ENCODE measurements at places on chromosomes 16 and 17. TPM values are rescaled to one million over a fixed set of nuclear protein-coding genes. Genes with fewer than 3 reads are reported as not detected.

DNA sequence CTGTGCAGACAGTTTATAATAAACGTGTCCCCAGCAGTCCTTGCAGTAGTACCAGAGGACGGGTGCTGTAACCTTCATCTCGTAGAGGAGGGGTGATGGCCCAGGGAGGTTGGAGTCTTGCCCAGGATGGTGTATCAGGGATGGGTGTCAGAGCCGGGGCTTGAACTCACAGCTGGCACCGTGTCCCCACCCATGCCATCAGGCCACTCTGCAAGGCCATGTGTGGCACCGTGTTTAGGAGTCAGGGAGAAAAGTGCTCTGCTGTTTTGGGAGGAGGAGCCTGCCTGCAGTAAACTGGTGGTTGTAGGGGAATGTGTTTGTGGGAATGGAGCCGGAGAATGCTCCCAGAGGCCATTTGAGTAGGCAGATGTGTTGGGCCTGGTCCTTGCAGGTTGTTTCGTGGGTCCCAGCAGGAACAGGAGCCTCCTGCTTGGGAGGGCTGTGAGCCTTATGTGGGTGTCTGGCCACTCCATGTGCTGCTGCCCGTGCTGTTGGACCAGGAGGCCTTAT, 1.7 kb downstream of the ADORA2B start:
- no peak for DNase-seq

- DNase-seq: no peak
Observed at GRCh38 chr17:68089881-68090280, 54.3 kb downstream of the KPNA2 start.

- DNase-seq: no peak
Observed at GRCh38 chr17:77273397-77274085, 132.8 kb downstream of the SEC14L1 start.

GRCh38 chr16:75621170-75621477, 2.0 kb downstream of the ADAT1 start:
- DNase-seq: no peak

DNA sequence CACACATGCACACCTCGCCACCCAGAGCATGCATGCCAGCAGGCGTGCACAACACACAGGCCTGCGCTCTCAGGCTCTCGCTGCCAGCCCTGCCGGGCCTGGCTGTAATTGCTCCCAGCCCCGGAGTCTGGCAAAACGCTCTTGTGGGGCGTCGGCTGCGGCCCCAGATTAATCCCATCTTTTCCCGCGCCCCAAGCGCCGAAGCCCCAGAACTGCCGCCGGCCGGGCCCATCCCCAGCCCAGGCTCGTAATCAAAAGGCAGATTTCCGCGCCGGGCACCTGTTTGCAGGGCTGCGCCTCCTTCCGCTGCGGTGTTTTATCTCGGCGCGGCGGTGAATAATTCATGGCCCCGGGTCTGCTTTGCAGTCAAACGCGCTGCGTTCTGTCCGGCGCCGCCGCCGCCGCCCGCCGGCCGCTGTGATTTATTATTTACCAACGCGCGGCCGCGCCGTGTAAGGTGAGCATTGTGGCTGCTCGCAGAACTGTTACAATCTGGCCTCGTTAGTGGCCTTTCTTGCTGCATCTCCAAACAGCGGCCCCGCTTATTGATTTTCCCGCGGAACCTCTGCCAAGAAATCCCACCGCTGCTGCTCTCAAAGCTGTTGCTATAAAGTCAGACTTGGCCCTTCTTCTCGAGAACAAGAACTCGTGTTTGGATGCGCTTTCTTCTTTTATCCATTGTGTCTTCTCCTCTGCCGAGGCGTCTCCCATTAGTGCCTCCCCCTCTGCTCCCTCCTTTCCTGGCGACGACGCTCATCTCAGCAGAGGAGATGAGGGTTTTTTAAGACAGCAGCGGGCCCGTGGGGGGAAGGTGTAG, 126.1 kb downstream of the IRX5 start:
- DNase-seq: no peak

GRCh38 chr16:30697264-30698138, 1.5 kb upstream of the SRCAP start:
- DNase-seq: no peak

DNA sequence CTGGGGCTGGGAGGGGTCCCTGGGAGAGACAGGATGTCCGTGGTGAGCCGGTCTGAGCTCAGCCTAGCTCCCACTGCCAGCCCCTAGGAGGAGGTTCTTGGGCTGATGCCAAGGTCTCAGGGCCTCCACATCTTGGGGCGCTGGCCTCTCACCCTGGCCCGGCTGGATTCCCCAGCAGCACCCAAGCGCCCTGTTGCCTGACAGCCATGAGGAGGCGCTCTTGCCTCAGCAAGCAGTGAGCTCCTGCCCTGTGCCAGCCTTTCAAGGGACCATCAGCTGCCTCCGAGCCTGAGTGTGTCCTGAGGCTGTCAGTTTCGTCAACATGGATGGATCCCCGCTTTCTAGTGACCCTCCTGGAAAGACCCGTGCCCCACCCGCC, 234.9 kb upstream of the CIBAR2 start:
- no peak for DNase-seq

DNA sequence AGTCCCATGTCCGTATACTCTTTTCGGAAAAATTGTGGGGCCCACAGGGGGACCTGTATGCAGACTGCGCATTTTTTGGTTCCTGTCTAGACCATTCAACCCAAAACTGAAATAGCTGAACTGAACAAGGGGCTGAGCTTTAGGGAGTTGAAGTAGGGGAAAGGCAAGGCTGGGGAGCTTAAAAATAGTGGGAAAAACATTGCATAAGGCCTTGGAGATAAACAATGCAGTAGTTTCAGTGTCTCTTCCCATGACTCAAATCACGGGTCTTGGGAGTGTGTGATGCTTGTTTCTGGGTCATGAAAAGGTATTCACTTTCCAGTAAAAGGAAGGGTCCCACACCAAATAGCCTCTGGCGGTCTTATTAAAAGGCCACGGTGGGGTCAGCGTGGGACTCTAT, 402.8 kb upstream of the SALL1 start:
- no peak for DNase-seq

Gene TAC4
- total RNA-seq: not detected

All from thoracic aorta (tissue), 2 donors.